GM04503 (cell line): ENCODE measurements at places on chromosomes 16 and 17.

- no peak for DNase-seq
Observed at GRCh38 chr16:66507731-66508239, 42.1 kb downstream of the TK2 start.

DNA sequence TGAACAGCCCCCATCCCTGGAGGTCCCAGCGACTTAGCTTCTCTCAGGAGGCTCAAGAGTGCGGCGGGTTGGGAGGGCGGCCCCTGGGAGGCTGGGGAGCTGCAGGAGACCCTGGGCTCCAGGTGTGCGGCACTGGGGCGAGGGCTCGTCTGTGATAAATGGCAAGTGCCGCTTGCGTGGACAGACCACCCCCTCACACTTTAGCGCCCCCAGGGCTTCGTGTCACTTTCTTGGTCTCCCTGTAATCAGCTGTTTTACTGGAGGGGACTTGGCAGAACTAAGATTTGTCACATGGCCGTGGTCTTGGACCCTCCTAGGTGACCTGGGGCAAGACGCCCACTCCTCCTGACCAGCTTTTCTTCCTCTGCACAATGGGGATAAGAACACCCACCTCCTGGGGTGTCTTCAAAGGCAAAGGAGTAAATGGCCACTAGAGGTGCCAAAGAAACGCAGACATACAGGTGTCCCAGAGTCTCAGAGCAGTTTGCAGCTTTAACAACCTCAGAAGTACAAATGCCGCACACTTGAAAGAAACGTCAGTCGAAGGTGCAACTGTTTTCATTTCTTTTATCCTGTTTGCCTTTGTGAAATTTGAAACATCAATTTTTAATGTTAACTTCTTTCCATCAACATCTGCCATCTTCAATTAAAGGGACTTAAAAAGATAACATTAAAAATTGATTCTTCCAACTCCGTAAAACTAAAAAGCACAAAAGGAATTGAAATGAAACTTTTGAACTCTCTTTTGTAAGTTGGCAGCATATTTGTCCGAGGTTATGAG lies 946 bp downstream of the OSGIN1 start:
- DNase-seq: no peak

DNA sequence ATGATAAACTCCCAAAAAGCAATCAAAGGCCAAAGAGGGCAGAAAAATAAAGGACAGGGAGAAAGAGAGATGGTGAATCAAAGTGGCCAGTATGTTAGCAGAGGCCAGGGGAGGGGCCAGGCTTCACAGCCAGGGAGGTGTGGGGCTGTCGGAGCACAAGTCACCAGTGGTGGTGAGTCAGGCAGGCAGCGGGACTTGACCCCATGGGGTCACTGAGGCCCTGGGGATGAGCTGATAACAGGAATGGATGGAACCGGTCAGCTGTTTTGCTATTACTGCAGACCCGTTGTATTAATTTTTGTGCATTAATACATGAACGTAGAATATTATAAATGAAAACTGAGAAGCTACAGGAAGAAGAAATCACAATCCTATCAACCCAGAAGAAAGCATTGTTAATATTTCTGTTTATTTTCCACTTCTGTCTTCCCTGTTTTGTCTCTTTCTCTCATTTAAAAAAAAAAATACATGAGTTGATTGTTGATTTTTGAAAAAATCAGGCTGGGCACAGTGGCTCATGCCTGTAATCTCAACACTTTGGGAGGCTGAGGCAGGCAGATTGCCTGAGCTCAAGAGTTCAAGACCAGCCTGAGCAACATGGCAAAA lies 106.9 kb downstream of the SOCS1 start:
- no peak for DNase-seq

DNA sequence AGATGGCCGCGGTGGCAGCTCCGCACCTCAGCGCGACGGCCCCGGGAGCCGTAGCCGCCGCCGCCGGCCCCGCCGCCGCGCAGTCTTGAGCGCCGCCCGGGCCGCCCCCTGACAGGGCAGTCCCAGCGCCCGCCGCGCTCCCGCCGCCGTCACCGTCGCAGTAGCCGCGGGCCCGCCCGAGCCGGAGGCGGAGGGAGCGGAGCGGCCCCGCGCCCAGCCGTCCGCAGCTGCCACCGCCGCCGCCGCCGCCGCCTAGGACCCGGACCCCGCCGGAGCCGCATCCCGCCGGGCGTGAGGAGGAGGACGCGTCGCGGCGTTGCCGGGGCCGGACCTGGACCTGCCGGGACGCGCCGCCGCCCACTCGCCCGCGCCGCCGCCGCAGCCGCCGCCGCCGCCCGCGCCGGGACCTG lies 218 bp downstream of the TNRC6C start:
- no peak for DNase-seq

DNA sequence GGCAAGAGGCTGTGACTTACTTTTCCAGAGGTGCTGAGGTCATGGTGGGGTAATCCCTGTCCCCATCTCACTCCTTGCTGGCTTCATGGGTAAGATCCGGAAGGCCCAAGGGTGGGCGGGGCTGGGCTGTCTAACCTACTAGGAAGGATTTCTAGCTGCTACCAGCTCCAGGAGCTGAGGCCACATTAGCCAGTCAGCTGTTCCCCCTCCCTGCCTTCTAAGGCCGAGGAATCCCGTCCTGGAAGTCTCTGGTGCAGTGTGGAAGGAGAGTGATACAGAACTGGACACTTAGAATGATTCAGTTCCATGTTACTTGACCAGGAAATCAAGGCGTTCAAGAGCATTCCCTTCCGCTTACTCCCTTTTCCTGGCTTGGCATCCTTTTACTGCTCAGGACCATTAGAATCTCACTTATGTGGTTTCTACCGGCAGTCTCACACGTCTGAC lies 8.9 kb downstream of the GNGT2 start:
- DNase-seq: no peak

GRCh38 chr17:44565866-44566443 lies 8.7 kb downstream of the FZD2 start:
- DNase-seq: no peak
